ENCODE measurements at places on chromosomes 7 and 10. TPM values are rescaled to one million over a fixed set of nuclear protein-coding genes. Genes with fewer than 3 reads are reported as not detected.

GRCh38 chr10:51729822-51730555 lies 30.6 kb upstream of the CSTF2T start:
- no peak overlapping the region for H3K4me3 ChIP-seq
- no peaks in the 10 kb centered on the region for H3K27me3 ChIP-seq
- DNase-seq: no peak
- no peaks in the 10 kb centered on the region for H3K4me1 ChIP-seq
- H3K36me3 ChIP-seq: no peaks in the 10 kb centered on the region

DNA sequence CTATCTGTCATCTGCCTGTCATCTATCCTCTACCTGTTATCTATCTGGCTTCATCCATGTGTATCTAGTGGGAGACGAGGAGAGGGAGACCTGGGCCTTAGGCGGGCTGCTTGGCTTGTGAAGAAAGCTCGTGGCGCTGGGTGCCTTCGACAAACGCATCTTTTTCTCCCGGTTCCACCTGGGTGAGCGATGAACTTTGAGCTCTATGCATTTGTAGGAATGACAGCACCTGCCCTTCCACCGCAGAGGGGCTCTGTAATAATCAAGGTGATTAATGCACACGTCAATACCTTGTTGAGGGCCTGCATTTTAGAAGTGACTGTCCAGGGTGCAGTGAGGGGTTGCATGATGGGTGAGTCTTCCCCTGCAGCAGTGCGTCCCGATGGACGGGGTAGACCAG lies 2.6 kb upstream of the VIPR2 start:
- peaks cover 23% of the 10 kb centered on the region for H3K4me1 ChIP-seq
- H3K27me3 ChIP-seq: no peaks in the 10 kb centered on the region
- H3K27ac ChIP-seq: no peak overlapping the region
- no peaks in the 10 kb centered on the region for H3K36me3 ChIP-seq
- peak; percentile 72 for DNase-seq

DNA sequence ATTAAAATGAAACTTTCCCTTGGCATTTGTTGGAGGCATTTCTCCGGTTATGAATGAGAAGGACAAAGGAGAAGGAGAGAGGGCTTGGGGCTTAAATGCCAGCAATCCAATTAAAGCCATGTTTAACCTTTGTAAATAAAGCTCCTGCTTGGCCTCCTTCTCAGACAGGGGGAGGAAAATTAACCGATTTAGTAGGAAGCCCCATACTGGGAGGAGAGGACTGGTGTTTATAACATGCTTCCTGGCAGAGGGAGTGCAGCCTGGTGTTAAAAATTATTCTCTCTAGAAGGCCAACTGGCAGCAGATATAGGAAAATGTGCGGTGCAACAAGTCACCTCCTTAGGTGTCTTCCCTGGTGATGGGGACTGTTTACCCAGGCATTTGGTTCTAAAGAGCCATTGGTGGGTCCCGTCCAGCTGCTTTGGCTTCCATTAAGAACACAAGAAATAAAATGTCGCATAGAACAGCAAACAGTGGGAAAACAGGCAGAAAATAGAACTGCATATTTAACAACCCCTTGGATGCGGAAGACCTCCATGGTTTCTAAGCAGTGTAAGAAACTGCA lies 846.5 kb downstream of the TYW1 start:
- no peaks in the 10 kb centered on the region for H3K36me3 ChIP-seq
- no peaks in the 10 kb centered on the region for H3K4me1 ChIP-seq
- H3K27me3 ChIP-seq: no peaks in the 10 kb centered on the region
- no peak overlapping the region for H3K4me3 ChIP-seq
- no peak overlapping the region for H3K27ac ChIP-seq
- DNase-seq: no peak

BHLHA15 gene
- not detected for total RNA-seq

GRM8 gene
- total RNA-seq: not detected

PDE1C gene
- total RNA-seq: 19.2 TPM

SFTPA1 gene
- 2.9 TPM for total RNA-seq

OR6B1 gene
- not detected for total RNA-seq

DNA sequence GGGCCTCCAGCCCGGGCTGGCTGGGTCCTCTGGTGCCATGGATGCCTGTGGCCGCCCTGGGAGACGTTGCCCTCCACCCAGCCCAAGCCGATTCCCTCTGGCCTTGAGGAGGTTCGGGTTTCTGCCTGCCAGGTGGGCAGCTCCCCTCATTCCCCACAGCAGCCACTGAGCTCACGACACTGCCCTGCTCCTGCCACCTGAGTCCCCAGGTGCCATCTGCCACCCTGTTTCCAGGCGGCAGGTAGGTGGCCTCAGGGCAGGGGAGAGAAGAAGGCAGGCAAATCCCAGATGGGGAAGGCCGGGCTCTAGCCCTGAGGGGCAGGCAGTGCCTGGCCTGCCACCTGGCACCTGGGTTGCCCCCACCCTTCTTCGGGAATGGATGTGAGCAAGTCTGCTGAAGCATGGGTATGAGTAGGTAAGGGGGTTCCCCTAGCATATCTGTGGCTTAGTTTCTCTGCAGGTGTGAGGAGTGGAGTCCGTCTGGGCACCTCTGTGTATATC lies 92.2 kb upstream of the PPIF start:
- no peaks in the 10 kb centered on the region for H3K27me3 ChIP-seq
- no peak overlapping the region for H3K4me3 ChIP-seq

GRCh38 chr10:103995134-103995533 lies 28.2 kb downstream of the SLK start:
- H3K36me3 ChIP-seq: no peaks in the 10 kb centered on the region
- H3K4me1 ChIP-seq: peaks cover 6% of the 10 kb centered on the region
- no peak overlapping the region for H3K27ac ChIP-seq
- DNase-seq: no peak
- H3K27me3 ChIP-seq: no peaks in the 10 kb centered on the region

GRCh38 chr10:13990946-13991345 lies 339.8 kb downstream of the FRMD4A start:
- H3K36me3 ChIP-seq: no peaks in the 10 kb centered on the region
- no peaks in the 10 kb centered on the region for H3K27me3 ChIP-seq
- H3K4me3 ChIP-seq: no peak overlapping the region
- no peak for DNase-seq

GRCh38 chr7:1964913-1965578 lies 267.7 kb downstream of the MAD1L1 start:
- H3K4me3 ChIP-seq: no peak overlapping the region
- H3K27ac ChIP-seq: no peak overlapping the region
- no peak for DNase-seq
- H3K4me1 ChIP-seq: no peaks in the 10 kb centered on the region
- no peaks in the 10 kb centered on the region for H3K27me3 ChIP-seq
- no peaks in the 10 kb centered on the region for H3K36me3 ChIP-seq

THSD7A gene
- 9.3 TPM for total RNA-seq

- H3K27ac ChIP-seq: peak overlapping the region; percentile 15
- no peaks in the 10 kb centered on the region for H3K27me3 ChIP-seq
- peak; percentile 86 for DNase-seq
- no peaks in the 10 kb centered on the region for H3K36me3 ChIP-seq
- no peak overlapping the region for H3K4me3 ChIP-seq
Observed at GRCh38 chr10:14648005-14648765, 126.5 kb downstream of the FAM107B start.

DNA sequence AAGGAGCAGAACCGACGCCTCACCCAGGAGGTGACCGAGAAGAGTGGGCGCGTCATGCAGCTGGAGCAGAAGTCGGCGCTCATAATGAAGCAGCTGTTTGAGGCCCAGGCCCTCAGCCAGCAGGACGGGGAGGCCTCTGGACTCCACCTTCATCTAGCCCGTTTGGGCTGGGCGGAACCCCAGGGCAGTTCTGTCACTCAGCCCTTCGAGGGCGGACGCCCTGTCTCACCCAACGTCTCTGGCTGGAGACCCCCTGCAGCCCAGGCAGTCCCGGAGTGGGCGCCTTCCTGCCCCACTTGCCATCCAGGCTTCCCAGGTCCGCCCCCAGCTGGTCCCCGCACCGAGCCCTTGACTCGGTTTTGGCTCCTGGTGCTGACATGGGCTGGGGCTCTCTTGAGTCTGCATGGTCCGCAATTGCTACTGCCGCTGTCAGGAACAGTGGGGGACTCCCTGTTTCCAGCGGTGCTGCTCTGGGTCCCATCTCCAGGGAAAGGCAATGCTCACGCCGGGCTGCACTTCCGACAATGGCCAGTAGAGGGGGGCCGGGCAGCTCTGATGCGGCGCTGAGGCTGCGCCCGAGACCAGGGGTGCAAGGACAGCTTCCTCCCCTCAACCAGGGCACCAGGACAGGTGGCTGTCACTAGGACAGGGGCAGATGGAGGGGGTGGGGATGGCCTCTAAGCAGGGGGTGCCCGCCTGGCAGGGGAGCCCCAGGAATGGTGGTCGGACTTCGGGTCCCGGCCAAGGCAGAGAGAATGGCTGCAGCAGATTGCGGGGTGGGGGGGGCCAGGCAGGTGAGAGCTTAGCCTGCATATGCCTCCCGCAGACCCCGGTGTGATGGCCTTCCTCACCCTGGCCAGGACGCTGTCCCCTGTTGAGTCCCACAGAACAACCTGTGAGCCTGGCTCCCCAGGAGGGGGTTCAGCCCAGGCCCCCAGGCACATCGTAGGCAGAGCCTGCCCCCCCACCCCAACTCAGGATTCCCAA lies 71.2 kb upstream of the KCTD7 start:
- no peaks in the 10 kb centered on the region for H3K36me3 ChIP-seq
- H3K27ac ChIP-seq: peak overlapping the region; percentile 0
- peaks cover 18% of the 10 kb centered on the region for H3K4me1 ChIP-seq
- H3K4me3 ChIP-seq: no peak overlapping the region
- no peak for DNase-seq

DNA sequence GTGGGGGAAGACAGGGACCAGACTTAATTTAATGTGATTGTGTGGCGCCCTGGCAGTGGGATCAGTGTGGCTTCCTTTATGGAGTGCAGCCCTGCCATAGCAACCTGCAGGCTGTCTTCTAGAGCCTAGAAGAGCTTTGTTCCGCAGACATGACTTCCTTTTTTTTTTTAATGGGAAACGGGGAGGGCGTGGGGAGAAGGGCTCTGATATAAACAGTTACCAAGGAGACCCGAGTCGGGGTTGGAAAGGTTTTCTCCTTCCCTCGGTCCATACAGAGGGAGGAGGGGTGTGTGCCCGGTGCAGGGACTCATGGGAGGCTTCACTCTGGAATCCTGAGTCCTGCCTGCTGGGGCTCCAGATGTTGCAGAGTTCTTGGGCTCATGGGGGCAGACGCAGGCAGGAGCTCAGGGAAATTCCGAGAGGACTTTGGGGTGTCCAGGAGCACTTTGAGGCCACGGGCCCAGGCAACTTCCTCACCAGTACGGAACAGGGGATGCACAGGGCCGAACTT lies 26.9 kb downstream of the TMEM120A start:
- H3K27me3 ChIP-seq: no peaks in the 10 kb centered on the region
- no peaks in the 10 kb centered on the region for H3K36me3 ChIP-seq
- peaks cover 74% of the 10 kb centered on the region for H3K4me1 ChIP-seq
- H3K4me3 ChIP-seq: no peak overlapping the region

GRCh38 chr10:63593576-63593975 lies 72.4 kb downstream of the REEP3 start:
- no peak overlapping the region for H3K27ac ChIP-seq
- DNase-seq: no peak
- no peaks in the 10 kb centered on the region for H3K27me3 ChIP-seq

- DNase-seq: no peak
- peak within 1 kb of the TSS; percentile 42 for H3K4me3 ChIP-seq
- no peaks in the 10 kb centered on the region for H3K27me3 ChIP-seq
- H3K36me3 ChIP-seq: peaks cover 6% of the 10 kb centered on the region
- peak within 1 kb of the TSS; percentile 85 for H3K27ac ChIP-seq
- peaks cover 32% of the 10 kb centered on the region for H3K4me1 ChIP-seq
Observed at GRCh38 chr10:88952647-88953111, at the start of gene ACTA2. TSS of gene ACTA2 (minus strand) at chr10:88952773. CDS start at chr10:88948930, 3,843 bp downstream.

- no peak for DNase-seq
- H3K36me3 ChIP-seq: no peaks in the 10 kb centered on the region
- H3K4me3 ChIP-seq: no peak overlapping the region
Observed at GRCh38 chr10:61486738-61487396, 33.7 kb upstream of the TMEM26 start.

- H3K27me3 ChIP-seq: no peaks in the 10 kb centered on the region
- H3K4me3 ChIP-seq: no peak overlapping the region
- no peak overlapping the region for H3K27ac ChIP-seq
Observed at GRCh38 chr10:83373671-83374070, 765.6 kb upstream of the GHITM start.

DNA sequence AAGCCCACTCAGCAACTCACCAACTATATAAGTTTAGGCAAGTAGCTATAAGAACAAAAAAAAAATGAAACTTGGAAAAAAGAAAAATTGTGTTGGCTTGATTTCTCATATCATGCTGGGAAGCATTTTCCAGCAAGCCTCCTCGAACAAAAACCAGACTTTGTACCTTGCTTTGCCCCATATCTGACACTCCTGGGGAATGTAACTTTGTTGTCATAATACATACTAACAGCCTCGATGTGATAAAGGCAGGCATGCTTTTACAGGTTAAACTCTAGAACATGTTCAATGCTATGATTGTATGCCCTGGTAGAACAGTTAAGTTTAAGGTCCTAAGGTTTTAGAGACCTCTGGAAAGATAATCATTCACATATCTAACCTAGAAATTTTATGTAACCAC lies 11.6 kb downstream of the CFAP43 start:
- no peak overlapping the region for H3K27ac ChIP-seq
- no peaks in the 10 kb centered on the region for H3K27me3 ChIP-seq
- DNase-seq: no peak
- H3K4me3 ChIP-seq: no peak overlapping the region

- H3K36me3 ChIP-seq: no peaks in the 10 kb centered on the region
- no peaks in the 10 kb centered on the region for H3K27me3 ChIP-seq
- no peak overlapping the region for H3K27ac ChIP-seq
Observed at GRCh38 chr7:105647591-105647990, 66.3 kb upstream of the EFCAB10 start.

GRCh38 chr7:44881610-44882009 lies 3.7 kb downstream of the PURB start:
- no peak for DNase-seq
- H3K4me3 ChIP-seq: peak overlapping the region; percentile 5
- H3K27ac ChIP-seq: no peak overlapping the region

DNA sequence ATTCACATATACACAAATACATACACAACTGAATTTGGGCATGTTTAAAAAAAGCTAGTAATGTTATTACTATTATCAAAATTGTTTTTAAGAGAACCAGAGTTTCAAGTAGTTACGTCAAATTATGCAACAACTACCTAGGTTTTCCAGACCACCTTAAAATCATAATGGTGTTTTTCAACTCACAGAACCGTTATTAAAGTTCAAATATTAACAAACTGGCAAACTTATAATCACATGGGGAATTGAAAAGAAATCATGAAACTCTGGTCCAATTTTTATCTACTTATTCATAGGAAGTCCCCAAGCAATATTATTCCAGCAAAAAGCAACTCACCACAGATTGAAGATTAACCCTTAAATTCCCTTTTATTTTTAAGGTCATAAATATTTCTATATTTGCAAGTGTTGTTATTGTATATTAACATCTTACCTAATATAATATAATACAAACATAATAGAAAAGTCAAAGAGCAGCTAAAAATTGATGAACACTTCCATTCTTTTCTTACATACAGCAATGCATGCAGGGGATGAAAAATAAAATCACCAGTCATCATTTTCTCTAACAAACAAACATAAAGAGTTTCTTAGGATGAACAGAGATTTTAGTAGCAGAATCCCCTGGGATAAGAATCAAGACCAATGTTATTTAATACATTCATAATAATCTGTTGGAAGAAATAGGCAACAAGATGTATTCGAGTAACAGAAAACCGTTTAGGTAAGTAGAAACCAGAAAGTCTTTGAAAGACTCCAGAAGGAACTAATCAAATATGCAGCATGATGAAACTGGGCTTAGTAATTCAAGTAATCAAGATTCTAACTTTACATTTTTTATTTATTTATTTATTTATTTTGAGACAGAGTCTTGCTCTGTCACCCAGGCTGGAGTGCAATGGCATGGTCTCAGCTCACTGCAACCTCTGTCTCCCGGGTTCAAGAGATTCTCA lies 391.1 kb downstream of the PARD3 start:
- no peaks in the 10 kb centered on the region for H3K27me3 ChIP-seq
- H3K4me1 ChIP-seq: no peaks in the 10 kb centered on the region
- H3K27ac ChIP-seq: no peak overlapping the region
- H3K4me3 ChIP-seq: no peak overlapping the region
- H3K36me3 ChIP-seq: no peaks in the 10 kb centered on the region

RAB19 gene
- total RNA-seq: not detected
